ENCODE measurements at places on chromosomes 16 and 17. TPM values are rescaled to one million over a fixed set of nuclear protein-coding genes. Genes with fewer than 3 reads are reported as not detected.
A peak's percentile ranks its signal among the peaks of the same experiment; 100 is the strongest.

NFAT5 gene
- 38.4 TPM for polyA plus RNA-seq

SHISA9 gene
- 0.01 TPM for polyA plus RNA-seq

DPH1 gene
- 49.5 TPM for polyA plus RNA-seq

CPNE7 gene
- polyA plus RNA-seq, result 2.1 TPM

SLC4A1 gene
- polyA plus RNA-seq, result not detected

PRSS22 gene
- polyA plus RNA-seq, result 0.32 TPM

DNA sequence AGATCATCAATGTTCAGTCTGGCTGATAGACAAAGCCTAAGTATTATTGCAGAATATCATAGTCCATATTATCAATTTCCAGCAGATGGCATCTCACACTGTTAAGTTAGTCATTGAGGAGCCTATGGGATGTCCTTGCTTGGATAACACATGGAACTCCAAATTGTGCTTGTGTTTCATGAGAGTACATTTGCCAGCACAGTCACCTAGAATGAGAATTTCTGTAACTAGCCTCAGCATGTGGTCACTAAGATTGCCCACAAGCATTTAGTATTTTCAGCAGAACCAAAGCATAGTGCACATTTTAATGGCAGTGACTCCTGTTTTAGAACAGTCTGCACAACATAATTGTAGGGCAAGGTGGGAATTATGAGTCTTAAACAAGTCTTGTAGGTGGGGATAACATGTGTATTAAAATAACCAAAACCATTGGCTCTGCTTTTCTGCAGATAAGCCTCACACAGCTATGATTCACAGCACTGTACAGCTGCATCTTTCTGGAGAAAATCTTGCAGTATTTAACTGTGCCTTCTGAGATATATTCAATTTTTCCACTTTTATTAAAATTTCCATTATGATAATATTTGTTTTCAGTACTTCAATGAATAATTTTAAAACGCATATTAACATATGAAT, 882.8 kb upstream of the SOX9 start:
- no peak for DNase-seq

DNA sequence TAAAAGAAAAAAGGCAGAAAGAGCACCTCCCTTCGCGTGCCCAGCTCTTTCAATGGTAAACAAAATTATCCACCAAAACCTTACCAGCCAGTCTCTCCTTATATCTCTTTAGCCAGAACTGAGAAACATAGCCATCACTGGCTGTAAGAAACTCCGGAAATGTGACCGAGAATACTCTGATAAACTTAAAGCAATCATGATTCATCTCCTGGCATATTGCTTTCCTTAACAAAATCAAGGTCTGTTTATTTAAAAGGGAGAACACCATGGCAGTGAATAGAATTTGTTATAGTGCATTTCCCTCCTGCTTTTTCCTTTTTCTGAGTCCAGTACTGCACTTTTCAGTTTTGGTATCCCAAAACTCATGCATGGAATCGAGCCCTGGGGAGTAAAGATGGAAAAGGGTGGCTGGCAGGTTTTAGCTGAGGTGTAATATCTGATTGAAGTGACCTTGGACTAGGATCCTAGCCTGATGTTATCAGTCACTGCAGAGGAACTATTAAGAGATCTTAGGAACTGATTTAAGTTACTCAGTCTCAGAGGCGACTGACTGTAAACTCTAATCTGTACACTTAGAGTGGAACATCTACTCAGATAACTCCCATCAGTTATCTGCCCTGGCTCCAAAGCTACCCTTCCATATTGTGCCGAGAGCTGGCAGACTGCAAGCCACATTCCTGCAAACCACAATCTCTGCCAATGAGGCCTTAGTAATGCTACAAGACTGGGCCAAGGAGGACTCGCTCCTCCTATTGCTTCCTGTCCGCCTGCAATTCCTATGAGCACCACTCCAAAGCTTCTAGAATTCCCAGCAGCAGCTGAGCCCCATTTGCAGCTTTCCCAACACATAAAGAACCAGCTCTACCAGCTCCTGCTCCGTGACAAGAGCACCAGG, 7.4 kb upstream of the COX10 start:
- no peak for DNase-seq

- DNase-seq, result no peak
These were observed 15.2 kb downstream of the MRM3 start for GRCh38 chr17:797236-797840.

- no peak for DNase-seq
These were observed 11.2 kb downstream of the SPNS3 start for GRCh38 chr17:4444782-4445473.

DNA sequence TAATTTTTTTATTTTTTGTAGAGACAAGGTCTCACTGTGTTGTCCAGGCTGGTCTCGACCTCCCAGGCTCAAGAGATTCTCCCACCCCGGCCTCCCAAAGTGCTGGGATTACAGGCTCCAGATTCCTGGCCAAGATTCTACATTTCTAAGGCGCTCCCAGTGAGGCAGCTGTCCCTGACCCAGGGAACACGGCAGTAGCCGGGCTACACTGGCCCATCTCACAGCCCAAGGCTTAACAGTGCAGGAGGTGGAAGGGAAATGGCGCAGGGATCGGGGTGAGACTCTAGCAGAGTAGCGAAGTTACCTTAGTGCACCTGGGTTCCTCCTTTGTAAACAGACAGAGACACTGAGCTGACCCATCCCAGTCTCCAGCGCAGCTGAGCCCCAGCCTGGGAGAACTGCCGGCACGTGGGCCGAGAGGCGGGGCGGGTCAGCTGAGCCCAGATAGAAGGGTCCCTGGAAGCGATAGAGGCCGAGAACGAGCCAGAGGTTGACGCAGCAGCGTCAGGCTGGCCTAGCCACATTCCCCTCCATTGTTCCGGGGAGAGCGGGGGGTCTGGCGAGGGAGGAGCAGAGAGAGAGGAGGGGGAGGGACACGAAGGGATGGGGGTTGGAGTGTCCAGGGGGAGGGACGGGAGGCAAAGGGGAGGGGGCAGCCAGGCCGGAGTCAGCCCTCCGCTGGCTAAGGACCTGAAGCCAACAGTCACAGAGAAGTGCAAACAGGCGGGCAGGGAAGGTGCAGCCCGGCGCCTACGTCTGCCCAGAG, 2.5 kb downstream of the CARHSP1 start:
- DNase-seq, result peak; percentile 88

Measured in HepG2 (cell line).